Fibroblast of pulmonary artery (primary cell): ENCODE measurements at places on chromosomes 5 and 9.

- peak; percentile 57 for DNase-seq
Observed at GRCh38 chr5:88727705-88728313, 155.2 kb downstream of the MEF2C start.

GRCh38 chr5:8561854-8562253 lies 692.9 kb downstream of the MTRR start:
- DNase-seq: no peak

DNA sequence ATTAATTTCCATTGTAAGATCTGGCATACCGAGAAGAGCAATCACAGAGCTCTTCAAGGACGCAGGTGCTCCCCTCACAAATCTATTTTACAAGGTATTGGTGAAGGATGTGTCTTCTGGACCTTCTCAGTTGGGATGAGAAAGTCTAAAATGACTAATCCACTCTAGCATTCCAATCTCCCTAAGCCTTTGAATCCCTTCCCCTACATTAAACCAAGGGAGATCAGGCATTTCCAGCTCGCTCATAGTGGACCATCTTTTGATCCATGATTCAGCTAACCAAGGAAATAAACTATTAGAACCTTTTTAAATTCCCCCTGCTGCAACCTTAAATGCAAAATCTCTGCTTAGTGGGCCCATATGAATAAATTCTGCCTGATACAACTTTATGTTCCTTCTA lies 95.9 kb upstream of the FBN2 start:
- no peak for DNase-seq

- no peak for DNase-seq
Observed at GRCh38 chr5:155530046-155530445, 516.5 kb downstream of the KIF4B start.

- DNase-seq: no peak
Observed at GRCh38 chr9:124017929-124018729, 6.6 kb downstream of the LHX2 start.

DNA sequence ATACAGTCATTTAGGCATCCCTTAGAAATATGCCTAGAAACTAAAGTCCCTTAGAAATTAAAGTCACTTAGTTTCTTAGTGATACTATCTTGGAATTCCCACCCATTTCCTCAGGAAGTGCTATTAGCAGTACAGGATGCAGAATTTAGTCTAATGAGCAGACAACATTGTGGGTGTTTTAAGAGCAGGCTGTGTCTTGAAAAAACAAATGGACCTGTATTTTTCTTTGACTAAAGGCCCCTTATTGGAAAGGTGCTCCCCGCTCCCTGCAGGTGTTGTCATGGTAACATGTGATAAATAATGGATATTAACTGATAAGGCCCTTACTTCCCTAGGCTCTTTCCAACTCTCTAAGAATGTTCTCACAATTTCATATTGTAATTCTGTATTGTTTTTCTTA lies 38.8 kb upstream of the STARD4 start:
- DNase-seq: no peak

DNA sequence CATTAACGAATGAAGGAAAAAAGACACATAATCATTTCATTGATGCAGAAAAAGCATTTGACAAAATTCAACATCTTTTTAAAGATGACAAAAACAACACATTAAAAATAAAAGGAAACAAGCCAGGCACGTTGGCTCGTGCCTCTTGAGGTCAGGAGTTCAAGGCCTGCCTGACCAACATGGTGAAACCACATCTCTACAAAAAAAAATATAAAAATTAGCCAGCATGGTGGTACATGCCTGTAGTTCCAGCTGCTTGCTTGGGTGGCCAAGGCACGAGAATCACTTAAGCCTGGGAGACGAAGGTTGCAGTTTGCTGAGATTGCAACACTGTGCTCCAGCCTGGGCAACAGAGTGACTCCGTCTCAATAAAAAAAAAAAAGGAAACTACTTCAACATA lies 77.0 kb downstream of the ERCC6L2 start:
- no peak for DNase-seq

- DNase-seq: peak; percentile 65
Observed at GRCh38 chr5:112186401-112186990, 232.6 kb downstream of the EPB41L4A start.

- DNase-seq: no peak
Observed at GRCh38 chr9:85876628-85877027, 64.3 kb upstream of the NAA35 start.

DNA sequence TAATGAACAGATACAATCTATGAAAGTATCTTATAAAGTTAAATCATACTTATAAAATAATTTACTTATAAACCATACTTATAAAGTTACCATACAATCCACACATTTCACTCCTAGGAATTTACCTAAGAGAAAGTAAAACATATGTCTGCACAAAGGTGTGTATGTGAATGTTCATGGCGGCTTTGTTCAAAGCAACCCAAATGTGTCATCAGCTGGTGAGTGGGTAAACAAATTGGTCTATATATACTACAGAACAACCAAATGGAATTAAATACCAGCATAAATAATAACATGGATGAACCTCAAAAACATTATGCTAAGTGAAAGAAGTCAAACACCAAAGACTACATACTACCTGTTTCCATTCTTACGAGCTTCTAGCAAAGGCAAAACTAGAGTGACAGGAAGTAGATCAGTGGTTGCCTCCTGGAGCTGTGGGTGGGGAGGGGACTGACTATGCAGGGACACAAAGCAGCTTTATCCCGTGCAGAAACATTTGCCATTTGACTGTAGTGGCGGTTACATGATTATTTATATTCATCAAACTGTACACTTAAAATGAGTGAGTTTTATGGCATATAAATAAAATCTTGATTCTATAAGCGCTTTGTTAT lies 10.6 kb downstream of the TRAF1 start:
- no peak for DNase-seq

- DNase-seq: no peak
Observed at GRCh38 chr5:179852993-179853547, 5.5 kb downstream of the MRNIP start.

GRCh38 chr5:104170926-104171325 lies 608.3 kb upstream of the NUDT12 start:
- DNase-seq: no peak

- DNase-seq: no peak
Observed at GRCh38 chr5:85921590-85921989, 696.2 kb upstream of the COX7C start.

DNA sequence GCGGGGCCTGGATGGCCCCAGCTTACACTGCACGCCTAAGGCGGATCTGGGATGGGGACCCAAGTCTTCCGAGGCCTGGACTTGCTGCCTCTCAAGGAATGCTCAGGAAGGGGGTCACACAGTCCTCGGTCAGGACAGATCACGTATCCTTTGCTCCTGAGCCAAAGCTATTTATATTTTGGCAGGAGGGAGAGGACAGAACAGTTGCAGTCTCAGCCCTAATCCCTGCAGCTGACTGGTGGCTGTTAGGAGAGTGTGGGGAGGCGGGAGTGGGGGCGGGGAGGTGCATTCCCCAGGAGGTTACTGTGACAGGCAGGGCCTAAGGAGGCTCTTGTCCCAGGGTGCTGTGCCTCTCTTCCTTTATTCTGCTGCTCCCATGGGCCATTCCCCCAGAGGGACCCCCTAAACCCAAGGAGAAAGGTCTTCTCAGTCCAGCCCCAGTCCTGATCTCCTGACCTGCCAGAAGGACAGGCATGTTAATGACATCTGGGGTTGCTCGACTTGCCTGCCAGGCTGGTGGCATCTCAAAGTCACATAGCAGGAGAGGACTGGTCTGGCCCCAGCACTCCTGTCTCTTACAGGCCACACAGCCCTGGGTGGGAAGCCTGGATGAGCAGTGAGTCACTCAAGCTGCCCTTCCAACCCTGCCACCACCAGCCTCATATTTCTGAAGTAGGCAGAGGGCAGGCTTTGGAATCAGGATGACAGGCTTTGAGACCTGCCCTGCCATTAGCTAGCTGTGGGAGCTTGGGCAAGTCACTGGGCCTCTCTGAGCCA lies 51.9 kb downstream of the COL27A1 start:
- DNase-seq: peak; percentile 16

DNA sequence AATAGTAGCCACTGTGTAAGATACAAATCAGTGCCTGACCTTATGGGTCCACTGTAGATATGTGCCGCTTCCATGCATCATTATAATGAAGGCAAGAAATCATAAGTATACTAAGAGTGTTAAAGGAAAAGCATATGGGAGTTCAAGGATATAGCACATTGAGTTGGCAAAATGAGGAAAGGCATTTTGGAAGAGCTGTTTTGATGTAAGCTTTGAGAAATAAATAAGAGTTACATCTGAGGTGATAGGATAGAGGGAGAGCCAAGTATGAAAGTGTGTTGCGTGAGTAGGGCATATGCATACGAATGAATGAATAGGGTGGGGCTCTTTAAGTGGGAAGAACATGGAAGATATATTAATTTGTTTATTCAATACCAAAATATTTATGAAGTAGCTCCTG lies 101.0 kb upstream of the DMAC1 start:
- no peak for DNase-seq

DNA sequence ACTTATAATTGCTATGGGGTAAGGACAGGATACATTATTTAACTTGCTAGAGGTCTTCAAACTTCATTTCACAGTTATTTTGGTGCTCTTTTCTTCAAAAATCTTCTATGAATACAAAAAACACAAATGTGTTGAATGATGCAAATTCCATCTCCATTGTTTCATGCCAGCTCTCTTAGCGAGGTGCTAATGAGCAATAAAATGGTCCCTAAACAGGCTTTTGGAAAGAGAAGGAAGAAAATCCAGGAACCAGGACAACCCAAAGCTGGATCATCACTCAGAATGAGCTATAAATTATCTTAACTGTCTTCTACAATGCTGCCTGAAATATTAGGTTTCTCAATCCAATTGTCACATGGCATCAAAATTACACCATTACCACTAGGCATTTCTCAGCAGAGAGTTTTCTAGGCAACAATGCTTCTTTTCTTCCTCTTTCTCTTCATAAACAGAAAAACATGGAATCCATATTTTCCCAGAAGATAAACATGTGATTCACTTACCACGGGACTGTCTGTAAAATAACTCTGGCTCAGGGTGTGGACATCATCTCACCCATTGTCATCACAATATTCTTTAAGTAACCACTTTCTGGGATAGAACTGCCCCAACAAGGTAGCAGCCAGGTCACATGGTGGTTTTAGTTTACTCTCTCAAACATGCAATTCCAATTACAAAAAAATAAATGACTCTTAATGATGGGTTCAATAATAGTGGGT lies 249.4 kb downstream of the NPR3 start:
- peak; percentile 21 for DNase-seq

GRCh38 chr5:110056580-110057114 lies 366.9 kb downstream of the MAN2A1 start:
- DNase-seq: no peak

DNA sequence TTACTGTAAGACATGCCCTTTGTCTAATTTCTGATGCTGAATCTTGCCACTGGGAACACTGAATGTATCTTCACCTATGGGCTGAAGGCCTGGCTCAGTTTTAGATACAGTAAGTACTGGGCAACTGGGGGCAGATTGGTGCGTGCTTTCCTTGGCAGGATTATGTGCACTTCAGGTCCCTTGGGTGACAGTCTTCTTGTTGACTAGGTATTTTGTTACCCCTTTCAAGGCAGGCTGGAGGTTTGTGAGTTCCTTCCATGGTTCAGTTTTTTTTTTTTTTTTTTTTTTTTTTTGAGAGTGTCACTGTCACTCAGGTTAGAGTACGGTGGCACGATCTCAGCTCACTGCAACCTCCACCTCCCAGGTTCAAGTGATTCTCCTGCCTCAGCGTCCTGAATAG lies 7.6 kb downstream of the ZMAT2 start:
- DNase-seq: no peak

GRCh38 chr9:5579881-5580280 lies 49.0 kb upstream of the RIC1 start:
- DNase-seq: no peak

- no peak for DNase-seq
Observed at GRCh38 chr5:83924891-83925290, 204.2 kb upstream of the HAPLN1 start.

DNA sequence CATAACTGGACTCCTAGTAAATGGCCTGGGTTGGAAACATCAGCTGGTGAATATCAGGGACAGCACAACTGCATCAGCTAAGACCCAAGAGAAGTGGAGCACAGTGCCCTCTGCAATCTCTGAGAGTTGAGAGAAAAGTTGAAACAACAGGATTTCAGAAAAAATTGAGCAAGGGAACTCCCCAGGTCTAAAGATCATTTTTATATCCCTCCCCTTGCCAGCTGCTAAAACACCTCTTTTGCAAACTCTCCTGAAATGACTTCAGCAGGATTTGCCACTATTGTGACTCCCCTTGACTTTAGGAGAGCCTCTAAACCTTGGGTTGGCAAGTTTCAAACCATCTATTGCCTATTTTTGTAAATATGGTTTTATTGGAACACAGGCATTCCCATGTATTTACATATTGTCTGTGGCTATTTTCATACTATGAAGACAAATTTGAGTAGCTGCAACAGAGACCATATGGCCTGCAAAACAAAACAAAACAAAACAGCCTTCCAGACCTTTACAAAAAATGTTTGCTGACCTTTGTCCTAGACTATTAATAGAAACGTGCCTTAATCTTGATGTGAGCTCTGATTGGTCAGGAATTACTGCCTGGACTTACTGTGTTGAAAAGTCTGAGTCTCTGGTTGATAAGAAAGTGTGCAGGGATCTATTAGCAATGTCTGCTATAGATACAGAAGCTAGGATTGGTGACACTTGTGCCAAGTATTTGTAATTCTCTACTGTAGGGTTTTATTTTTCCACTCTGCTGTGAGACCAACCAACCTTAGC lies 37.7 kb upstream of the PLPPR1 start:
- DNase-seq: no peak

DNA sequence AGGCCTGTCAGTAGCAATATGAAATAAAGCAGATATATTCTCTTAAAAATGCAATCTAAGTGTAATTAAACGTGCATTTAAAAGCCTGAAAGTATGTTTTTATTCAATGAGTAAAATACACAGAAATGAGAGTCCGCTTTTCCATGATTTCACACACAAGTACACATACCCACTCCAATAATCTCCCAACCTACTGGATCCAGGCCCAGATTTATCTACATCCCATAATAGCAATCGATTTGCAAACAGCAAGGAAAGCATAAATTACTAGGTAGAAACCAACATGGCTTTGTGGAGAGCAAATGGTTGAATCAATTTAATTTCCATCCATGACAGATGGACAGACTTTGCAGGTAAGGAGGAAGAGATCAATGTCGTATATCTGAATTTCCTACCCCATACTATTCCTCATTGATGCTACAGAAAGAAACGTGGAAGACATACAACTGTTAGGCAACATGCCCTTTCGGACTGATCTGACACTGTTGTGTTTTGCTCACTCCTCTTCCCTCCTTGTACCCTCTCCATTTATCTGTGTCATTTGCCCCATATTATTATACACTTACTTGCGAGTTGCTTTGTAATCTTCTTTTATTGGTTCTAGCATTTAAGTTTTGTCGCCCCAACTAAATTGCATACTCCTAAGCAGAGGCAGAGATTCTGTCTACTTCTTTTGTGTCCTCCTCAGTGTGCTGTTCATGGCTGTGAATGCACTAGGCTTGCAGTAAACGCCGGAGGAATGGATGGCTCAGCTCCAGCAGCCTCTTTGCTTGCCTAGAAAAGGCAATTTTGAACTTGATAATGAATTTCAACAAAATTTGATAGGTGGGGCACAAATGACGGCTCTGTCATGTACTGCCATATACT lies 133.6 kb downstream of the NFIB start:
- peak; percentile 34 for DNase-seq
